Cortex of kidney (tissue), 1 donor: ENCODE measurements at places on chromosomes 11 and 22.

DNA sequence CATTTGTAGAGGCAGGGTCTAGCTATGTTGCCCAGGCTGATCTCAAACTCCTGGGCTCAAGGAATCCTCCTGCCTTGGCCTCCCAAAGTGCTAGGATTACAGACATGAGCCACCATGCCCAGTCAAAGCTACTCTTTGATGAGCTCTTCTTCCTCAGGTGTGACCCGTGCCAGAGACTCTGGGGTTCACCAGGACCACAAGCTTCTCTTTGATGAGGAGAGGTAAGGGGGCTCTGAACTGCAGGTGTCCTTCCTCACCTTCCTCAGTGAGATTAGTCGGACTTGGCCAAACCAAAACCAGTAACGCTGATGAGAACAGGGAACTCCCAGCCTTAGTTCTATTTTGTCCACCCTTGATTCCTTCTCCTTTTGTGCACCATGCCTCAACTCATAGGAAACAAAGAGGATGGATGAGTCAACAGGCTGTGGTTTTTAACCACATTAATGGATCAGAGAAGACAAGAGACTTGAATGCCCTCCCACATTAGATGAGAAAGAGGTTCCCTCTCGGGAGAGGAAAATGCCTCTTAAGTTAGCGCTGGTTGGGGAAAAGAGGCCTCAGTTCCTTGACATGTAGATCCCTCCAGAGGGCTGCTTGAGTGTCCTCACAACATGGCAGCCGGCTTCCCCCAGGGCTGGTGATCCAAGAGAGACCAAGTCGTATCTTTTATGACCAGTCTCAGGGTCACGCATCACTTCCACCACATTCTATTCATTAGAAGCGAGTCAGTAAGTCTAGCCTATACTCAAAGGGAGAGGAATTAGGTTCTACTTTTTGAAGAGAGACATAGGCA is 25.7 kb upstream of the CTR9 start:
- no peak for DNase-seq

- no peak for DNase-seq
Observed at GRCh38 chr11:59012398-59013265, 73.3 kb downstream of the GLYATL1 start.

- no peak for DNase-seq
Observed at GRCh38 chr11:66719111-66719872, 9.7 kb downstream of the SPTBN2 start.

- DNase-seq, result no peak
Observed at GRCh38 chr11:96194581-96195374, 148.2 kb downstream of the MAML2 start.

DNA sequence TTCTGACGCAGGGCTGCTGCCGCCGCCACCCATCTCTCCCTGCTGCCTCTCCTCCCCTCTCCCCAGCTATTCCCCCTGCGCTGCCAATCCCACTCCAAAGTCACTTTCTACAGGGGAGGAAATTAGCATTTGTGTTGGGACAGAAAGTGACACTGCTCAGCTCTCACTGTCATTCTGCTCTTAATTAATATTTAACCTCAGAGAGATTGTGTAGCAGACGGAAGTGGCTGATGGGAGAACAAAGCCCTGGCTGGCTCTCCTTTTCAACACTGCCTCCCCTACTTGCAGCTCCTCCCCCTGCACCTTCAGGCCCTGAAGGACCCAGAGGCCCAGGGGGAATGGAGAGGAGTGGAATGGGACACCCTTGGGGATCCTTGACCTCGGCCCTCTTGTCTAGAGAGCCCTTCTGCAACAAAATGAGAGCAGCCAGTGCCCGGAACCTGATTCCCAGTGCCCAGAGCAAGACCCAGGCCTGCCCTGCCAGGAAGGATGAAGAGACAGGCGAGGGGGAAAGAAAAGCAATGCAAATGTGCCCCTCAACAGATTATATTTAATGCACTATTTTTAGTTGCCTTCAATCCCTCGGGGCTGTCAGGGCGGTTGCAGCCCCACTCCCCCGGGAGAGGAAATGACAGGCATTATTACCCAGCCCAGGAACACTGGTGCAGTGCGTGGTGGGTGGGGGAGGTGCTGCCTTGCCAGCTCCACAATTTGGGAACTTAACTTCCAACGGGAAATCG is 14.6 kb upstream of the NRGN start:
- no peak for DNase-seq

DNA sequence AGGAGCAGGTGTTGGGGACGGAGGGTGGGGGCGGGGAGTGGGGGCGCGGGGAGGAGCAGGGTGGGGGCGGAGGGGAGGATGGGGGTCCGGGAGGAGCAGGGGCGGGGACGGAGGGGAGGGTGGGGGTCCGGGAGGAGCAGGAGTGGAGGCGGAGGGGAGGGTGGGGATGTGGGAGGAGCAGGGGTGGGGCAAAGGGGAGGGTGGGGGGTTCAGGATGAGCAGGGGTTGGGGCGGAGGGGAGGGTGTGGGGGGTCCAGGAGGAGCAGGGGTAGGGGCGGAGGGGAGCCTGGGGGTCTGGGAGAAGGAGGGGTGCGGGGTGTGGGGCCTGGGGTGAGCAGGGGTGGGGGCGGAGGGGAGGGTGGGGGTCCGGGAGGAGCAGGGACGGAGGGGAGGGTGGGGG is 17.1 kb downstream of the CRELD2 start:
- no peak for DNase-seq

DNA sequence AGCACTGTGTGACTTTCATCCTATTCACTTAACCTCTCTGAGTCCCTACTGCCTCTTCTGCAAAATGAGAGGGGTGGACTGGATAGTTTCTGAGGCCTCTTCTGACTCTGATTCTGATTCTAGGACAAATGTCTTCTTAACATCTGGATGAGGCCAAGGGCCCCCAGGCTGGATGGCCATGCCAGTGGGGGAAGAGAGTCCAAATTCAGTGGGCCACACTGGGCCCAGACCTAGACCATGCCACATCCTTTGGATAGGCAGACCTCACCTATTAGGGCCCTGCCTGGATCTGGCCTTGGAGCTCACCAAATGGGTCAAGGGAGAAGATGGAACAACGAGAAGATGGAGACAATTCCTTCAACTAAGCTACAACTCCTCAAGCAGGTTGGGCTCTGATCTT is 24.6 kb downstream of the NRXN2 start:
- DNase-seq, result no peak

- DNase-seq, result no peak
Observed at GRCh38 chr11:111417766-111418435, 38.8 kb upstream of the POU2AF1 start.

DNA sequence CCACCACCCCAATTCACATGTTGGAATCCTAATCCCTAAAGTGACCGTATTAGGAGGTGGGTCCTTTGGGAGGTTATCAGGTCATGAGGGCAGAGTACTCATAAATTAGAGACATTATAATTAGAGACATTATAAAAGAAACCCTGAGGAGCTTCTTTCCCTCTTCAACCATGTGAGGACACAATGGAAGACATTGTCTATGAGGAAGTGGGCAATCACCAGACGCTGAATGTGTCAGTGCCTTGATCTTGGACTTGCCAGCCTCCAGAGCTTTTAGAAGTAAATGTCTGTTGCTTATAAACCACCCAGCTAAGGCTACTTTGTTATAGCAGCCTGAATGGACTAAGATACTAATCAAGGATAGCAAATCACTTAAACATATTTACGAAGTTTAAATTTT is 14.8 kb downstream of the GAB2 start:
- DNase-seq, result no peak

GRCh38 chr11:72609476-72609875 is 64.7 kb downstream of the PDE2A start:
- DNase-seq, result no peak

GRCh38 chr22:46104170-46104880 is 46.0 kb upstream of the PPARA start:
- no peak for DNase-seq

GRCh38 chr11:64340671-64341335 is 799 bp downstream of the CCDC88B start:
- no peak for DNase-seq

DNA sequence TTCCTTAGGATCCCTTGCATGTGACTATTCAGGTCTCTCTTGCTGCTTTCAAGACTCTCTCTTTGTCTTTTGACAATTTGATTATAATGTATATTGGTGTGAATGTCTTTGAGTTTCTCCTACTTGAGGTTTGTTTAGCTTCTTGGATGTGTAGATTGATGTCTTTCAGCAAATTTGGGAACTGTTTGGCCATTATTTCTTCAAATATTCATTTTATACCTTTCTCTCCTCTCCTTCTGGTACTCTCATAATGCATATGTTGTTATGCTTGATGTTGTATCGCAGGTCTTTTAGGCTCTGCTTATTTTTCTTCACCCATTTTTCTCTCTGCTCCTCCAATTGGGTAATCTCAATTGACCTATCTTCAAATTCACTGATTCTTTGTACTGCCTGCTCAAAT is 44.2 kb downstream of the OR2AT4 start:
- DNase-seq, result no peak

GRCh38 chr11:15912291-15912690 is 444.1 kb downstream of the SOX6 start:
- DNase-seq, result no peak

DNA sequence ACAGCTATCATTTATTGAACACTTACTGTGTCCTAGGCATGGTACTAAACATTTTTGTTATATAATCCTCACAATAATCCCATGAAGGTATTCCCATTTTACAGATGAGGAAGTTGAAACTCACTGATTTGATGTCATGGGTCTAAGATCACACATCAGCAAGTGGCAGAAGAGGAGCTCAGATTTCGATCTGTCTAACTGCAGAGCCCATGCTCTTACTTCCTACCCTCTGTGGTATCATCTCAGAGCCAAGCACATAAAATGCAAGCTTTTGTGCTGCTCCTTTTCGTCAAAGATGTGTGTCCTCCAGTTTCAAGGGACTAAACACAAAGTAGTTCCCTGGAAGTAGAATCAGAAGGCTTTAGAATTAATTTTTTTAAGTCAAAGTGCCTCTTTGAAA is 71.1 kb downstream of the ARFGAP2 start:
- DNase-seq, result no peak

DNA sequence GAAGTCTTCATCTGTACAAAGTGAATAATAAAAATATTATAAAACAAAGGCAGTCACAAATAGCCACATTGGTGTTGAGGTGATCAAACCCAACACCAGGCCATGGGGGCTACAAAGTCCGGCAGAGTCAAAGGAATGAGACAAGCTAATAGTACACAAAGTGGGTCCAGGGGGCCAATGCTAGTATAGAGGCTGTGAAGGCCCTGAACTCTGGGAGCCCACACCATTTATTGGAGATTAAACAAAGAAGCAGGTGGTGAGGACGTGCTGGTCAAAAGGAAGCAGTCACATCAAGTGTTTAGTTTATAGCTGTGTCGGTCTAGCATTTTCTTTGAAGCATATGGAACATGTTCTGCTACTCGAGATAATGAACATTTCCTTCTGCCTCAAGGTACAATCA is 58.6 kb upstream of the CCT8L2 start:
- DNase-seq, result no peak

- DNase-seq, result no peak
Observed at GRCh38 chr11:80872116-80872728, 1431.4 kb upstream of the TENM4 start.

DNA sequence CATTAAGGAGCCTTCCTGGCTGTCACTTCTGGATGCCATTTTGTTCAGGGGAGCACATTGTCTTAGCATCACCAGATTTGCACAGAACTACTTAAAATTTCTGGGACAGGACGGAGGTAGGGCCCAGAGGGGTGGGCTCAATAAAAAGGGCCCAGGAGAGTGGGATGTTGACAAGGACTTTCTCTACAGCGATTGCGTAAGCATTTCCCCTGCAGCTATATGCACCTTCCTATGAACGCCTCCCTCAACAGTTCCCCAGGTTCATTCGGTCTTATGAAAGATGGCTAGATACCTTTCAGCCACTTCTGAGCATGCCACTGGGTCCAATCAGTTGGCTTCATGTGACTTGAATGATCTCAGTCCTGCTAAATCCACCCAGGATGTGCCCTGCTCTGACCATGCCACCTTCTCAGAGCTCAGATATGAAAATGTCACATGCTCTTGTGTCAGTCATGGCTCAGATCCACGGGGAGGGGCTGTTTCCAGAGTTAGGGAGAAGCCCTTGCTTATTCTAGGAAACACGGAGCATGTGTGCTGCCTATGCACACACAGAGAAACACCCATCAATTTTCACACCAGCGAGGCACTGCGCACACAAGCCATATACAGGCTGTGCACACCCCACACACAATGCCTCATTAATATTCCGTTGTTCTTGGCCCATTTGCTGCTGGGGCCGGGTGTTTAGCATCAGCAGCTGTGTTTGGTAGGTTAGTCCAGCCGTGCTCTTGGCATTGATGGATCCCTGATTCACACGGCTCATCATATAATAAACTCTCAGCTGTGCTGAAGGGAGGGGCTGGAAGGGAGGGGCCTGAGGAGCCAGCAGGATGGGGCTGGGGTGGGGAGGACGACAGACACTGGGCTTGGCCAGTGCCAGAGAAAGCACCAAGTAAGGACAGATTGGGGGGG is 52.5 kb upstream of the NNMT start:
- no peak for DNase-seq

GRCh38 chr22:43560651-43561050 is 148.8 kb downstream of the MPPED1 start:
- no peak for DNase-seq

DNA sequence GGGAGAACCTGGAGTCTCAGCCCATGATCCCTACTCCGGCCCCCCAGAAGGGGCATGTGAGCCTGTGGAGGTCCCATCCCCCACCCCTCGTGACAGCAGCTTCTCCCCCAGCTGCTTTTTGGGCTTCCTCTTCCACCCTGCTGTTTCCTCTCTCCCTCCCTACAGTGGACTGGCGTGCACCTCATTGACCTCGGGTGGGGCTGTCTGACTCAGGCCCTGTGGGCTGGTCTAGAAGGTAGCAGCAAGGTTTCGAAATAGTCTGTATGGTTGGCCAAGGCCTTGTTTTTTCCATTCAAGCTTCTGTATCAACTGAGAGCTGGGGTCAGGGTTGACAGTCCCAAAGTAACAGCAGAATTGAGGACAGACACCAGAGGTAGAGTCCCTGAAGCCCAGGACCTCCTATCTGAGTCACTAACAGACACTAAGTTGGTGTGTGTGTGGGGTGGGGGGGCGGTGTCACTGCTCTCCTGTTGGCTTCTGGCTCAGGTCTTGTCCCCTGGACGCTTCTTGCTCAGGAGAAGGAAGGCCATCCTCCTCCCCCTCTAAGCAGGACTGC is 7.7 kb downstream of the SLC37A2 start:
- DNase-seq, result no peak

DNA sequence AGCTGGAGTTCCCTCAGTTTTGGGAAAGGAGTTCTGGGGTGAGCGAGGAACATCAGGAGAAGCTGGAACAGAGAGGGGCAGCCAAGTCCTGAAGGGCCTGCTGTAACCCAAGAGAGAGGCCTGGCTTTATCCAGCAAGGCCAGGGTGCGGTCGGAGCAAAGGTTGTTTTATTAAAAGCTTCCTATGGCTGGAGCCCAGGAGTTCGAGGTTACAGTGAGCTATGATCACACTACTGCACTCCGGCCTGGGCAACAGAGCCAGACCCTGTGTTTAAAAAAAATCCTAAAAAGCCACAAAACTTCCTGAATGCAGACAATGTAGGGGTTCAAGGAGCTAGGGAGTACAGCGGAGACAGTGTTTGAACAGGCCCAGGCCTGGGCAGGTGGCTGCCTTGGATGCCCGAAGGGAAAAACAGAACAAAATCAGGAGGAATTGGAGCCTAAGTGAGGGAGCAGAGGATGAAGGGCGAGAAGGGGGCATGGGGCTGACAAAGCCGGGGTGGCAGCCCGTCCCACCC is 22.2 kb upstream of the MALAT1 start:
- DNase-seq, result no peak

GRCh38 chr11:64233913-64234586 is at the start of gene VEGFB:
Gene VEGFB, plus strand, starts transcription at chr11:64234584. Its CDS starts 250 bp downstream, at chr11:64234834.
- no peak for DNase-seq

- no peak for DNase-seq
Observed at GRCh38 chr22:44664149-44664548, 37.9 kb upstream of the PRR5 start.

- DNase-seq, result no peak
Observed at GRCh38 chr22:48574776-48575617, 1252.7 kb downstream of the BRD1 start.

- DNase-seq, result no peak
Observed at GRCh38 chr11:79388201-79388600, 52.6 kb downstream of the TENM4 start.
